Coronary artery (tissue), 2 donors: ENCODE measurements at places on chromosomes 3 and 15.

DNA sequence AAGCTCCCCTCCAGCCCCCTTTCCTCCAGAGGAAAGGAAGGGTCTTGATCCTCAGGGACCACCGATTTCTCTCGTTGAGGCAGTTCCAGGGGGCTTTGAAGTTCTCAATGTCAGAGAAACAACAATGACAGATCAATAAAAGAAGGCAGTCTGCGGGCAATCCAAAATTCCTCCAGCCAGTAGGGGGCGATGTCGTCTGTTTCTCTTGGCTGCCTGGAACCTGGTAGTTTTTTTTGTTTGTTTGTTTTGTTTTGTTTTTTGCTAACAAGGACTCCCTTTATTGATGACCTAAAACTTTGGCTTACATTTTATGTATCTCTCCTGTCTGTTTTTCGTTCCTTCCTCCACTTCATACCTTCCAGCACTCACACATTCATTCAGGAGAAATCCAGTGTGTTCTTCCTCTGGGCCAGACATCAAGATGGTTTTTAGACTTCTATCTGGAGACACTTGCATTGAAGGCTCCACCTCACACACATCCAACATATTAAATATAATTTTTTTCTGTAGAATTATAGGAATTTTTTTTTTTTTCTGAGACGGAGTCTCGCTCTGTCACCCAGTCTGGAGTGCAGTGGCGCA is 276.6 kb downstream of the RPLP1 start:
- DNase-seq = no peak

DNA sequence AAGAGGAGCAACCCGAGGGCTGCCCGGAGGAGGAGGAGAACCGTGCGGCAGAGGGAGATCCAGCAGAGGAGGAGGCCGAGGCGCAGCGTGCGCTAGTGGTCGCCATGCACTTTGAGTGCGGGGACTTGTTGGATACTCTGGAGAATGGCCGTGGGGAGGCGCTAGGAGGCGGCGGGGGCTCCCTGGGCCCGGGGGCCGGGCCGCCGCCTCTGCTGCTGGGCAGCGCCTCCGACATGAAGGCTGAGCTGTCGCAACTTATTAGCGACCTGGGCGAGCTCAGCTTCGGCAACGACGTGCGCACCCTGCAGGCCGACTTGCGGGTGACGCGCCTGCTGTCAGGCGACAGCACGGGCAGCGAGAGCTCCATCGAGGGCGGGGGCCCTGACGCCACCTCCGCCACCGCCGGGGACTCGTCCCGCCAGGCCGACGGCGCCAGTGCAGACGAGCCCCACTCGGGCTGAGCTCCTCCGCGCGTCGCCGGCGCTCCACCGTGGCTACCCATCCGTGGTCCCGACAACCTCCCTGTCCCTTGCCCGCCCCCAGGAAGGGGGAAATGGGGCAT is 2.0 kb downstream of the FAM43A start:
- peak; percentile 80 for DNase-seq

- DNase-seq = no peak
Observed at GRCh38 chr3:74302281-74302680, 312.2 kb downstream of the CNTN3 start.

- no peak for DNase-seq
Observed at GRCh38 chr3:4029135-4029534, 229.9 kb downstream of the LRRN1 start.

GRCh38 chr3:104190681-104191080 is 1176.0 kb upstream of the ALCAM start:
- no peak for DNase-seq

GRCh38 chr3:129418041-129418973 is 10.1 kb downstream of the EFCAB12 start:
- DNase-seq = peak; percentile 47

DNA sequence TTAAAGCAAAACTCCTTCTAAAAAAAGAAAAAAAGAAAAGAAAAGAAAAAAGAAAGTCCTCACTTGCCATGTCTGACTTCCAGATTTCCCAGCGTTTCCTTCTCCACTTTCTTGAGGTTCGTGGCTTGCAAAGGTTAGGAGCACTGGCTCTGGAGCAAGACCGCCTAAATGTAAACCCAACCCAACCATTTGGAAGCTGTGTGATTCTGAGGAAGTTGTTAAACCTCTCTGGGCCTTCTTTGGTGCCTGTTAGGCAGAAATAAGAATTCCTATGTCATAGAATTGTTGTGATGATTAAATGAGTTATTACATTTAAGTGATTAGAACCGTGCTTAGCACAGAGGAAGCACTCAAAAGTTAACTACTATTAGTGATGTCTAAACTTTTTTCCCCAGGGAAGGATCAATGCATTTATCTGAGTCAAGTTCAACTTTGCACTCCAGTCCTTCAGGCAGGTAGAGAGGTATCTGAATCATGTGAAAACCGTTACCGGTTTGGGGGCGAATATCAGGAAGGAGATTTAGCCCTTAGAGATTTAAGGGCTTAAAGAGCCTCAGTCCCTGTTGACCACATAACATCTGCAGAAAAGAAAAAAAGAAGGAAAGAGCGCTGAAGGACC is 78.3 kb upstream of the HES1 start:
- DNase-seq = no peak

DNA sequence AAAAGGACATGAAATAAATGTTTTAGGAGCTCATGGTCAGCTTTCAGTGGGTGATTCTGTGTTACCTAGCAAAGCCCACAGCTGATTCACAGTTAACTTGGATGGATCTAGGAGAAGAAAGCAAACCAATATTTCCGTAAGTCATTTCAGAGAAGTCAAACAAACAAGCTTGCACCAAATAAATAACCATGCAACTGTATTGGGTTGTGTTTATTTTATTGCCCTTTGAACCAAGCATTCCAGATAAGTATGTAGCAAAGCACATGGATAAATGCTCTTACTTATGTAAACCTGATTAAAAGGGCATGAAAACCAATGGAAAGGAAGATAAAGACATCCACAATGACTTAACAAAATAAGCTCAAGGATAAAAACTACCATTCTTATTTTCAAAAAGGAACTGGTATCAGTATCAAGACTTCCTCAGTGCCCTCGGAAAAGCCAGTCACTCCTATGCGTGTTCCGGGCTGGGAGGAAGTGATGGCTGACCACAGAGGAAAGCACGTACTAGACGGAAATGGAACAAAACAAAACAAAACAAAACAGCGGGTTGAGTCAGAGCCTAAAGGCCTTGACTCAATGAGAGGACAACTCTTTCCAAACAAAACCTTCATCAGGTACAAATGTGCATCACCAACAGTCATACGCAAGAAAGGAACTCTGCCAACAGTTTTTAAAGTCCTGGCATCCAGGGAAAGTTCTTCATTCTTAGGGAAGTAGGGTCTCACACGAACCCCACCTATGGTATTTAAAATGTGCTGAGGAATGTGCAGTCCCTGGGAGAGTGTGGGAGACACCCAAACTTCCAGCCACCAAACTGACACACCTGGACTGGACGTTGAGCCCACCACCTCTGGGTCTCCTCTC is 103.3 kb downstream of the SNRK start:
- no peak for DNase-seq

DNA sequence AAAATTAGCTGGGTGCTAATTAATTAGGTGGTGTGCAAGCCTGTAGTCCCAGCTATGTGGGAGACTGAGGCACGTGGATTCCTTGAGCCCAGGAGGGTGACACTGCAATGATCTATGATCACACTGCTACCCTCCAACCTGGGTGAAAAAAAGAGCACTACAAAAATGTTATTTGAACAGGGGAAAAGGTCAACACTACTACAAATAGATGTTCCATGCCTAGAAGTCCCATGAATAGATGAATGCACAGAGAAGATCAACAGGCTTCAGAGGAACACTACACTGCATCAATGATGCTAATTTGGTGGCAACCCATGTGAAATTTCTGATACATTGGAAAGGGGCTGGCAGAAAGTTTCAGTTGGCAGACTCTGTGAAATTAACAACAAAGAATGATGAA is 105.4 kb upstream of the FHIT start:
- no peak for DNase-seq

DNA sequence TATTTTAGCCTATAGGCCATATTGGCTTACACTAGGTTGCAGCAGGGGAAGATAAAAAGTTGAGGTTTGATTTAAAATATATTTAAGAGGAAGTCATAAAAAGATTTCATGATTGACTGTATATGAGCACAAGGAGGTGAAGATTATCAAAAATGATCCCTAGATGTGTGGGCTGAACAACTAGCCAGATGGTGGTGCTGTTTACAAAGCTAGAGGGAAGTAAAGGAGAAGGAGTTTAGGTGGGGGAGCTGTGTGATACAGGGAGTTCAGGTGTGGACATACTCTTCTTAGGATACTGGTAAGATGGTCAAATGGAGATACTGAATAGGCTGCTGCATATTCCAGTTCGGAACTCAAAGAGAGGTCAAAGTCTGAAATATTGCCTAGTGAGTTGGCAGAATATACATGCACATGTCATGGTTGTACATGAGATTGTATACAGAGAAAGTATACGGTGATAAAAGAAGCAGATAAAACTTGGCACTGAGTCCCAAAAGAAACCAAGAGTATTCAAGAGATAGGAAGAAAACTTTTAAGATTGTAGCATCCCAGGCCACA is 727.8 kb downstream of the NLGN1 start:
- no peak for DNase-seq

DNA sequence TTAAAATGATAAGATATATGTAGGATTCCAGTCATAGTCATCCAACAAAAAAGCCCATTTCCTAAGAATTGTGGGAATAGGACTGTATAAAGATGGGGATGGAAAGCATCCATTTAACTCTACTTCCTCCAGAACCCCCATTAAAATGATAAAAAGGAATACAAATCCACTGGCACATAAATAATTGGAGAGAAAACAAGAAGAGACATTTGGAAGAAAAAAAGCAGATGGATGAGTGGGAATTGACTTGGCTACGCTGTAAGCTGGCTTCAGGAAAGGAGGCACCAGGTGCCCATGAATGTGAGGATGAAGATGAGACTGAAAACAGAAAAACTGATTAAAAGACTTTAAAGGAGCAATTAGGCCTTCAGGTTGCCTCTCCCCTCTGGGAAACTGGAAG is 91.8 kb downstream of the ST8SIA2 start:
- DNase-seq = no peak

DNA sequence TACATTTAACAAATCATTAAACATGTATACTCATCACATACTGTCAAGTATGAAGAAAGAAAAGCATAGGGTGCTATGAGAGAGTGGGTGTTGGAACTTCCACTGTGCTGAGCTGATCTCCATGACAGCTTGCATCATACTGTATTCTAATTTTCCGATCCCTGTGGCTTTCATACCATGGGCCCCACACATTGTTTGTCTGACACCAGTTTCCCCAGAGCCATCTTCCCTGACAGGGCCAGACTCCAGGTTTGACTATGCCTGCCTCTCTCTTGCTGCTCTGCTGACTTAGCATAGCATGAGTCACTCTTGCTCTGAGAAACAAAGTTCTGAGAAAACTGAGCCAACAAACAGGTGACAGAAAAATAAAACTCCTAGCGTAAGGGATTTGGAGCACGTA is 37.0 kb upstream of the CASR start:
- DNase-seq = no peak

DNA sequence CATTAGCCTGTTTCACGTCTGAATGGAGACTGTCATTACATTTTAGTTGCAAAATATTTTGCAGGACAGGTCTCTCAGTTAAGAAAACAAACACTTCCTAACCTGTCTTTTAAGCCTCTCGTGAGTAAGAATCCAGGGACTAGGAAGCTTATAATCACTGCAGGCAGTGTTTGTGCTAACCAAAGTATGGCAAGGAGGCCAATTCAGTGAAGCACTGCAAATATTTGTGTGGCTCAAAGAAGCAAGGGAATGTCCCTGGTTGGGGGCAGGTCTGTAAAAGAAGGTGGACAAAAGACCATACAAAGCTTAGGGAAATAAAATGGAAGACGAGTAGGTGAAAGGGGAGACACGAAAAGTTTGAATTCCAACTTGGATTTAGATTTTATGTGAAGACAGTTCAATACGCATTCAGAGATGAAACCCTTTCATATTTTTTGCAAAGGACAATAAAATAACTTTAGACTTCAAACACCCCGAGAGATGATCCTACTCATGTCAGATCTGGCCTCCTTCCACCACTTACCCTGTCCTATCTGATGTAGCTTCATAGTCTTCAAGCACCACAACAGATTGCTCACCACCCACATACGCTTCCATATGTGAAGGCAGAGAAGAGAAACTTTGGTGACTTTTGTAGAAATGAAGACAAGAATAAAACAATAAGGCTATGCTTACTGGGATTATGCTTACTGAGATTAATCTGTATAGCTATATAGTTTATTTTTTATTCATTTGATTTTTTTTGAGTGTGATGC is 240.9 kb downstream of the TUSC7 start:
- DNase-seq = no peak

DNA sequence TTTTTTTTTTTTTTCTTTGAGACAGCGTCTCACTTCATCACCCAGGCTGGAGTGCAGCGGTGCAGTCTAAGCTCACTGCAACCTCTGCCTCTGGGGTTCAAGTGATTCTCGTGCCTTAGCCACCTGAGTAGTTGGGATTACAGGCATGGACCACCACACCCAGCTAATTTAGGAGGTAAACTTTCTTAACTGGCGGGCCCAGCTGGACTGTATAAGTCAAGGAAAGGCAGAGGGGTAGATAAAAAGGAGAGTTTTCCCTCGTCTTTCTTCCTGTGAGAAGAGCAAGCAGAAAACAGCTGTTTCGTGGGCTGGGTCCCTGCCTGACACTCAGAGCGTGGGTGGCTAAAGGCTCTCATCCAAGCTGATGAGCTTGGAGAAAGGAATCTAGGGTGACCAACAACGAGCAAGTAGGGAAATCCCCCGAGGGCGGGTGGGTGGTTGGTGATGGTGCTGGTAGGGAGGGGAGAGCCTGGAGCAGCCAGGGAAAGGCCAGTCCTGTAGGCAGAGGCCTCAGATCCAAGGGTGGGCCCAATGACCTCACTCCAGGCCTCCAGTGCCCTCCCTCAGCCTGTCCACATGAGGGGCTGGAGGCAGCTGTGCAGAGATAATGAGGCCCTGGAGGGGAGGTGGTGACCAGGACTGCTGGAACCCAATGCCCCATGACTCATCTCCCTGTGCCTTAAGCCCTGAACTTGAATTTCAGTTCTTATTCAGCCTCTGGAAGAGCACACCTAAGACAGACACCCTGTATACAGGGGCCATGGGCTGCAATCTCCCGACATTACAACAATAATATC is 43.1 kb upstream of the LIMD1 start:
- DNase-seq = peak; percentile 87
